Activated naive CD8-positive, alpha-beta T cell treated with anti-CD3 and anti-CD28 coated beads, Interleukin-2, amount 50 U/mL, for 16 hours (primary cell): ENCODE measurements at places on chromosomes 3 and 15.

- DNase-seq, result no peak
These were observed 53.6 kb upstream of the AP4E1 start for GRCh38 chr15:50854601-50855490.

DNA sequence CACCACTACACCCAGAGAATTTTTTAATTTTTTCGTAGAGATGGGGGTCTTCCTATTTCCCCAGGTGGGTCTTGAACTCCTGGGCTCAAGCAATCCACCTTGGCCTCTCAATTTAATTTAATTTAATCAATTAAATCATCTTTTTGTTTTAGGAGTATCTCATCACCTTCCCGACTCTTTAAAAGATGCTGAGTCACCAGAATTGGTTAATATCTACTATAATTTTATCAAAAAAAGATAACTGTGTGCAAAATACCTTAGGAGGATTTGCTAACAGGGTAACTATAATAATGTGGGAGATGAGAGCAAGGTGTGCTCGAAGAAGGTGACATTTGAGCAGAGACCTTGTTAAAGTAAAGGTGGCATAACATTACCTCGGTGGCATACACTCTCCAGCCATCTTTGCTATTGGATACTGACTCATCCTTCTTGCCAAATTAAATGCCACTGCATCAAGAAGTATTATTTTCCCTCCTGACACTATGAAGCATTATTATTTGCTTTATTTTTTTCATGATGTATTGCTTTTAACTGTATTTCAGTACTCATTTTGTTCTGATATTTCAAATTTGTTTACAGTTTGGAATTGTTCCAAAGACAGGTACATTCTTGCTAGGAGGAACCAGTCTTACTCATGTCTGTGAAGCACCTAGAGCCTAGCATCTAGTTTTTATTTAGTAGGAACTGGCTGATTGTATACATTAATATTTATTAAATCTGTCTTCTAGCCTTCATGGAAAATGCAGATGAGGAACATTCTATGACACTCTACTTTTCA lies 200.7 kb downstream of the MBNL1 start:
- no peak for DNase-seq

GRCh38 chr15:85598219-85598618 lies 196.5 kb downstream of the KLHL25 start:
- DNase-seq, result no peak

- no peak for DNase-seq
These were observed 27.0 kb downstream of the CCNL1 start for GRCh38 chr3:157132936-157133335.

DNA sequence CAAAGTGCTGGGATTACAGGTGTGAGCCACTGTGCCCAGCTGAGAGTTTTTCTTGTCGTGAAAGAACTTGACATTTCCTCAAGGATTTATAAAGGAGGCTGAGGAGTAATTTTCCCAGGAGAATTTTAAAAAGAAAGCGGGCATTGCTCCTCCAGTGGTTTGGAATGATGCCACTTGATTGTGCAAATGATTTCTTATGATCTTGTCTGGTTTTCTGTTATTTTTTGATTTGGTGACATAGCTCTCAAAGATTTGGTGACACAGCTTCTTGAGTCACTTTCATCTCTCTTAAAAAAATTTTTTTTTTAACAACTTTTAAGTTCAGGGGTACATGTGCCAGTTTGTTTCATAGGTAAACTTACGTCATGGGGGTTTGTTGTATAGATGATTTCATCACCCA lies 24.6 kb upstream of the NFKBIZ start:
- DNase-seq, result no peak

GRCh38 chr3:179072100-179072438 lies 460 bp upstream of the ZMAT3 start:
- DNase-seq, result peak; percentile 5

- DNase-seq, result no peak
These were observed 121.4 kb upstream of the MEIS2 start for GRCh38 chr15:37221671-37222145.

- DNase-seq, result no peak
These were observed 74.2 kb downstream of the GTF2E1 start for GRCh38 chr3:120816728-120817127.

GRCh38 chr3:182914341-182914740 lies 66.0 kb downstream of the DCUN1D1 start:
- no peak for DNase-seq

GRCh38 chr3:126125781-126126251 lies 41.9 kb upstream of the SLC41A3 start:
- DNase-seq, result no peak

DNA sequence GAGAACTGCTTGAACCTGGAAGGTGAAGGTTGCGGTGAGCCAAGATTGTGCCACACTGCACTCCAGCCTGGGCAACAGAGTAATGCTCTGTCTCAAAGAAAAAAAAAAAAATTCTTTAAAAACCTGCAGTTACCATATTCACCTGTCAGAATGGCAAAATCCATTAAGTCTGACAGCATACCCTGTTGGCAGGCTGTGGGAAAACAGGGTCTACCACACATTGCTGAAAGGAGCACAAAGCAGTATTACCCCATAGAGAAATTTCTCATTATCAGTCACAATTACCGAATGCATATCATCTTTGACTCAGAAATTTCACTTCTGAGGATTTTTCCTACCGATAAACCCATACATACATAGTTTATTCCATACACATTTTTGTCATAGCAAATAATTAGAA lies 264.1 kb upstream of the SLCO3A1 start:
- DNase-seq, result no peak
